ENCODE measurements at places on chromosomes 1 and 21.

- DNase-seq, result no peak
Measured at GRCh38 chr1:181630838-181631237, 147.5 kb downstream of the CACNA1E start.

- no peak for DNase-seq
Measured at GRCh38 chr1:241235256-241235897, 121.6 kb downstream of the RGS7 start.

DNA sequence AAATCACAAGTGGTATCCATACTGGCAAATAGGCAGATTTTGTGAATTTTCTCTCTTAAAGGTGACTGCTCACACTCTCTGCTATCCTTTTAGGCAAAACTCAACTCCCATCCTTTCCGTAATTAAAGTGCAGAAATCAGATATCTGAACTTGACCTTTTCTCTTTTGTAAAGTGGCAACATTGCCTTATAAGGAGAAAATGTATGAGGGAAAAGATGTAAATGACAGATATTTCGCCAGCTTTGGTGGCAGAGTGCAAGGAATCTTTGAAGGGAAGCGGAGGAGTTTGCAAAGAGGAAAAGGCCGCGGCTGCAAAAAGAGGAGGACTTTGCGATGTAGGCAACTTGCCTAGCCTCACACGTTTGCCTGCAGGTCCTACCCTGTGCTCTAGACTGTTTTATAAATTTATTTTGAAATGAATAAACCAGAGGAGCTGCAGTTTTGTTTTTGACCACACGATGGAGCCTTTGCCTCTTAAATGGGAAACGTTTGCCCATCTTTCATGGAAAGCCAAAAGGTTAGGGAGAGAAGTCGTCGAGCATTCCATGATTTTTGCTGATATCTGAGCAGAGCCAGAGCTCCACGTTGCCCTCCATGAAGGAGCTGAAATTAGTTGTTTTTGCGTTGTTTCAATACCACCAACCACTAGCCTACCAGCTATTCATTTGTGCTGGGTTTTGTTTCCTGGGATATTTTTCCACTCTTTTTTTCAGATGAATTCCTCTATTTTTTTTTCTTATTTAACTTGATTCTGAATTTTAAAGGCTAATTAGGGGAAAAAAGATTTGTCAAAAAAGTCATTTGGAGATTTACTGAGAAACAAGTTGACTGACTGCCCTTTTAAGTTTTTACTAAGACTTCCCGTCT lies 242.3 kb downstream of the LMX1A start:
- no peak for DNase-seq

GRCh38 chr21:45073301-45074047 lies 906 bp upstream of the ADARB1 start:
- DNase-seq, result no peak

GRCh38 chr1:206583707-206584648 lies 28.3 kb downstream of the EIF2D start:
- DNase-seq, result no peak

DNA sequence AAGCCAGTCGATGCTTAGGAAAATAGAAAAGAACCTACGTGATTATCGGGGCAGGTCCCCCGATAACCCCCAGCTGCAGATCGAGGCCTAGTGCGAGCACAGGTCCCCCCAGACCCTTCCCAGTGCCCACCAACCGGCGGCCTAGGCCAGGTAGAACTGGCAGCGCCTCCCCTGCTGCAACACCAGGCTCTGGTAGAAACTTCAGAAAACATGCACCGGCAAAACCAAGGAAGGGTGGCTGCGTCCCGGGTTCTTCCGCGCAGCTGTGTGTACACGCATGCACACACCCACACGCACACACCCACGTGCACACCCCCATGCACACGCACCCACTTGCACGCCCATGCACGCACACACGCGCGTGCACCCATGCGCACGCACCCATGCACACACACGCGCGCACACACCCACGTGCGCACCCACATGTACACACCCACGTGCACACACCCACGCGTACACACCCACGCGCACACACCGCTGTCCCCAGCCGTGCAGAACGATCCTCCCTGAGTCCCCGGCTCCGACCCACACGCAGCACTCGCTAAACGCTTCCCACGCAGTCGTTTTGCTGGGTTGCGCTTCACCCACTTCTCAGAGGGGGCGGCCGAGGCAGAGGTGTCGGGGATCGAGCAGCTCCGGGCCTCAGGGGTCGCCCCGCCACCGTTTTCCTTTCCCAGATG lies 5.2 kb downstream of the TSPEAR start:
- DNase-seq, result no peak

GRCh38 chr1:227260433-227260832 lies 57.9 kb downstream of the CDC42BPA start:
- no peak for DNase-seq

GRCh38 chr21:17050646-17051045 lies 462.2 kb upstream of the CXADR start:
- no peak for DNase-seq

DNA sequence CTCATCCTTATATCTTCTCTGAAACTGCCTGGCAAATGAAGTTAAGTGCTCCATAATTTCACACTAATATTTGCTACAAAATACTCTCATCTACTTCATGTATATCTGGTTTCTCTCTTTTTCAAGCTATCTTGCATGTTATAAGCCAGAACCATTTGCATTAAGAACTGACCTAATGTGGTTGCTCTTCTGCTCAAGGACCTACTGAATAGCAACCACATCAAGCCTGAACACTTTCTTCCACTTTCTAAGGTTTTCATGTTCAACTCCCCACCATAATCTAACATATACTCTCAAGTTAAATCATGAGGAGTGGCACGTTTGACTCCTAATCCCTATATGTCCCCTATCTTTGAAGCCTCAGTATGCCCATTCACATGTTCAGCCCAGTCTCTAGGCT lies 27.2 kb downstream of the RGS1 start:
- DNase-seq, result no peak

DNA sequence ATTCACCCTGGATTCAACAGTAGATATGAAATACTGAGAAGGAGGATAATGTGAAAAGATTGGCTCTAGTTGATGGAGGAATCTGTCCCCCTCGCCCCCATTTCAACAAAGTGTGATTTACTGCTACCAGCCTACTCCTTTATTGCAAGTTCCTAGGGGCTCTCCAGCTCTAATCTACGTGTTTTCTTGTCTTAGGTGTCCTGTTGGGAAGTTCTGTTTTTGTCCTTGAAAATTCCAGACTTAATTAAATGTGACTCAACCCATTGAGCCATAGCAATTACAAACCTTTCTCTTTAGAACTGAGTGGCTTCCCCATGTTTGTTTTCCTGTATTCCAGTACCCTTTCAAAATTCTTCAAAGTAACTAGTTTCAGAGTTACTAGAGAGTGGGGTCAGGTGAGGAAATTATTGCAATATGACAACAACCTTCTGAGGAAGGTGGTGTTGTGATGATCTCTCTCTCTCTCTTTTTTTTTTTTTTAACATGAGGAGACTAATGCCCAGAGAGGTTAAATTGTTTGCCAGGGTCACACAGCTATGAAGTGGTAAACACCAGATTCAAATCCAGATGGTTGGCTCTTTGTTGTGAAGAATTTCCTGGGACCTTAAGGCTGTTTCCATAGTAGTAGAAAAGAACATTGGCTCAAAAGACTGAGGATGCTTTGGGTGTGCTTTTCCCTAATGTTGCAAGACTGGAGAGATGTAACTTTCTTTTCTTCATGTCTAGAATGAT lies 3.5 kb downstream of the RGL1 start:
- DNase-seq, result no peak

GRCh38 chr1:51265618-51266017 lies 29.5 kb downstream of the RNF11 start:
- DNase-seq, result no peak

DNA sequence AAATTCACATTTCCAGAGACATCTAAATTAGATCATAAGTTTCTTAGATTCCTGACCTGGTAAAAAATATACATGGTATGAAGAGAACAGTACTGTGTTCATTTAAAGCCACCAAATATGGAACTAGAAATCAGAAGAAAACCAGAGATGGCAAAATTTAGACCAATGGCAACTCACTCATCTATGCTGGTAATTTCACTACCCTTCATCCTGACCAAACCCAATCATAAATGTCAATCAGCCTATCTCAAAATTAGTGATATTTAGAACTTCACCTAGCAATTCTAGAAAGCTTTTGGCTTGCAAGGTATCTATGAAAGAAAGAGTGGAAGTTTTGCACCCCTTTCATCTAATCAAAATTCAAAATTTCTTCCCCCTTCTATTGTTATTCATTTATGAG lies 107.7 kb downstream of the NIBAN1 start:
- no peak for DNase-seq

DNA sequence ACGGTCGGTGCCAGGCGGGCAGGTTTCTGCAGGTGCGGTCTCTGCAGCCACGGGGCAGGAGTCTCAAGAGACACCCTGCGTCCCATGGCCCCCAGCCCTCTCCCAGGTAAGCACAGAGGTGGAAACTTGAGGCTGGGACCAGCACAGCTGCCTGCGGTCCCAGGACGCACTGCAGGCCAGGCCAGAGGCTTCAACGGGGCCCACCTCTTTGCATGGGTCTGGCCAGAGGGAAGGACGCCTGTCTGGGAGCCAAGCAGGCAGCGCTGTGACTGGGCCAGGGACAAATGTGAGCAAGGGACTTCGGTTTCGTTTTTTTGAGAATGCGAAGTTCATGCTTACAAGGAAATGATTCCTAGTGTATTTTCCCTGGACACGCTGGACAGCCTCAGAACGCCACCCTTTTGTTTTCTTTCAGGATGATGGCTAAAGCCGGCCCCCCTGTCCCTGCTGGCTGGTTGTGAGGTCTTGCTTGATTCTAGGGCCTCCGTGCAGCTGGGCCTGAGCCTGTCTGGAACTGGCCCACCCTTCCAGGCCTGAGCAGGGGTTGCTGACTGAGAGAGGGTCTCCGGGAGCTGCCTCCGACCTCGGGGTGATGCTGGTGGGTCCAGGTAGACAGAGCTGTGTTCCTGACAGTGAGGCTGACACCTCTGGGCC lies 38.3 kb downstream of the MORN1 start:
- no peak for DNase-seq

DNA sequence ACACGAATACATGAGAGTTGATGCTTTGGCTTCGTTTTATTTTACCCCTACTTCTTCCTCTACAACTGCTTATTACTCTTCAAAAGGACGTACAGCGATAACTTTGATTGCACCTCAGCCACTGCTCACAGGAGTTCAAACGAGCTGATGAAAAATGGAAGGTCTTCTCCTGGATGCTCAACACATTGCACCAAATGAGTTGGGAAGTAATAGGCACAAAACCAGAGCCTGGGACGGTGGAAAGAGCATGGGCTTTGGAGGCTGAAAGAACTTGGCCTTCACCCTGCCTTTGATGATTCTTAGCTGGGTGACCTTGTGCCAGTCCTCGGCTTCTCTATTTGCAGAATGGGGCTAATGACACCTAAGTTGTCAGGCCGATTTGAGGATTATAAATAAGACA lies 4.8 kb downstream of the CD53 start:
- DNase-seq, result no peak

GRCh38 chr1:97209381-97209957 lies 487.9 kb downstream of the PTBP2 start:
- no peak for DNase-seq

DNA sequence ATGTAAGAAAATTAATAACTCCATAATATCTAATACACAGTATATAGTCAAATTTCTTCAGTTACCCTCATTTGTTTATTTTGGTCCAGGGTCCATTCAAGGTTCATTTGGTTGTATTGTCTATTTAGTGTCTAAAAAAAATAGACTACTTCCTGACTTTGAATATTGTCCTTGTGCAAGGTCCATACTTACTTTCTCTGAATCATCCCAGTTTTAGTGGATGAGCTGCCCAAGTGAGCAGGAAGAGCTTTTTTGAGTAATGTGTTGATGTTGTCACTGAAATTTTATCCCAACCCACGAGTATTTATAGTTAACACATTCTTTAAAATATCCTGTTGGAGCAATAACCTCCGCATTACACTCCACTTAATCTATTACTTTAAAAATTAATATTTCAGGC lies 45.6 kb upstream of the FASLG start:
- no peak for DNase-seq

- no peak for DNase-seq
Measured at GRCh38 chr1:224378855-224379631, 22.4 kb downstream of the CNIH4 start.

DNA sequence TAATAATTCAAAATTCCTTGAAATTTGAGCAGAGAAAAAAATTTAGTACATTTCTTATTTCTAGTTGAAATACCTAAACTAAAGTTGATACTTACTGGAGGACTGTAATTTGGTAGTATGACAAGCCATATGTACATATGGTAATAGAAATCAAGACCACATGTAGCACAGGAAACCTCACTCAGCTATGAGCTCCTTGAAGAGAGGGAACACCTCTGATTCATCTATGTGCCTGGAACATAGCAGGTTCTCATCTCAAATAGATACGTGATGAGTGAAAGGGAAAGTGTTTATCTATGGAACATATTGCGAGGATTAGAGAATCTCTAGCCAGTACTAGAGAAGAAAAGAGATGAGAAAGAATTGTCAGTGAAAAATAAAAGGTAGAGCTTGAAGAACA lies 47.9 kb upstream of the GNG4 start:
- DNase-seq, result no peak

DNA sequence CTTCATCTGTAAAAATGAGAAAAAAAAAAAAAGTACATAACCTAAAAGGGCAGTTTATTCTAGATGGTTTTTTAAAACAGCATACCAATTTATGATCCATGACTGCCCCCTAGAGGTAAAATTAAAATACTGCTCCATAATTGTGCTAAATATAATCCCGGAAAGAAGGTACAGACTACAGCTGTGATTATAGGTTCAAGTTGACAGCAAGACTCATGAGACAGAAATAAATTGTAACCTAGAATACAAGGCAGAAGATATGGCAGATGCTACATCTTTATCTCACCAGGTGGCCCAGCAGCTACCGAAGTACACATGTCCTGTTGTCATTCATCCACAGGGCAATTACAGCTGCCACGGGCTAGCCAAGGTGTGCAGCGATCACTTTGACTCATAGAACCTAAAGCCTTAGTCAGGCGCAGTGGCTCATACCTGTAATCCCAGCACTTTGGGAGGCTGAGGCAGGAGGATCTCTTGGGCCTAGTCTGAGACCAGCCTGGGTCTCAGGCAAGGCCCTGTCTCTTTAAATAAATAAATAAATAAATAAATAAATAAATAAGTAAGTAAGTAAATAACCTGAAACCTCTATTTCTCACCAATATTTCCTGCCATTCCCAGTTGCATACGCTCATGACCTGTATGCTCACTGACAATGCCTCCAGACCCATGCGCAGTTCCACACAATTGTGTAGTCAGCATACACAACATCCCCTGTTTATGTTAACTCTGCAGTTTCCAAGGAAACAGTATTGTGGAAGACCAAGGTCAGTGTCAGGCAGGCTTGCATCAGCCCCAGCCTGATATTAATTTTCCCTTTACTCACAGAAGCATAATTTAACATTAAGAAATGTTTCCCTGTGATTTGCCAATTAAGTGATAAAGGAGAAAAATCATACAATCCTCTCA lies 18.3 kb upstream of the PPIE start:
- no peak for DNase-seq

- DNase-seq, result no peak
Measured at GRCh38 chr1:228776449-228776848, 41.2 kb downstream of the RHOU start.

All from epithelial cell of prostate (primary cell).